ENCODE measurements at places on chromosomes 11 and 22.
A peak's percentile ranks its signal among the peaks of the same experiment; 100 is the strongest.

DNA sequence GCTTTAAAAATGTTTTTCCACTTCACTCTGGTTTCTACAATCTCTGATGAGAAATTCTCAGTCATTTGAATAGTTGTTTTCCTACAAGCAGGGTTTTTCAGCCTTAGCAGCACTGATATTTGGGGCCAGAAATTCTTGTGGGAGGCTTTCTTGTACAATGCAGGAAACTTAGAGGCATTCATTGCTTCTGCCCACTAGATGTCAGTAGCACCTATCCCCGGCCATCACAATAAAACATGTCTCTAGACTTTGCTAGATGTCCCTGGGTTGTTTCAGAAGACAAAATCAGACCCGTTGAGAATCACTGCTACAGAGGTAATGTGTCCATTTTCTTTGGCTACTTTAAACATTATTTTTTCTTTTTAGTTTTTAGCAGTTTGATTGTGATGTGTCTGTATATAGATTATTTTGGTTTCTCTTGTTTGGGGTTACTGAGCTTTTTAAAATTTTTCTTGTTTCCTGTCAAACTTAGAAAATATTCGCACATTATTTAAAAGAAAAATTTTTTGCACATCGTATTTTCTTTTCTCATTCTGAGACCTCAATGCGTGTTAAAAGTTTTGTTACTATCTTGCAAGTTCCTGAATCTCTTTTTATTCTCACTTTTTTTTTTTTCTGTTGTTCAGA, 60.8 kb upstream of the CCDC179 start:
- DNase-seq, result peak; percentile 73

GRCh38 chr11:44550123-44550522, 15.3 kb upstream of the CD82 start:
- DNase-seq, result no peak

- DNase-seq, result no peak
These were observed 23.3 kb downstream of the KIAA0930 start for GRCh38 chr22:45217345-45217744.

DNA sequence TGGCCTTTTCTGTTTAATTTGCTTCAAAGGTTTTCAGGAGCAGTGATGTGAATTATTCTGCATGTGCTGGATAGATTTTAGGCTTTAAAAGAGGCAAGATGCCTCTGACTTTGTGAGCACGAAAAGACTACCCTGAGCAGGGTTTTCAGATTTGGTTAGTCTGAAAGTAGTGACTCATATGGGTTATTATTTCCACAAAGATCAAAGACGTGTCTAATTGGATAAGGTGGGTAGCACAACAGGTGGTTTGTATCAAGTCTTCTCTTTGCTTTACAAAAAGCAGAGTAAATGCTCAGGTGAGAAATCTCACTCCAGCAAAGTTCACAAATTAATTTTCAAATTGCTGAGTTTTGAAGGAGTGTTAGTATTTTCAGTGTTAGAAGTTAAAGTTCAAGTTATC, 37.6 kb upstream of the DBX1 start:
- DNase-seq, result no peak

DNA sequence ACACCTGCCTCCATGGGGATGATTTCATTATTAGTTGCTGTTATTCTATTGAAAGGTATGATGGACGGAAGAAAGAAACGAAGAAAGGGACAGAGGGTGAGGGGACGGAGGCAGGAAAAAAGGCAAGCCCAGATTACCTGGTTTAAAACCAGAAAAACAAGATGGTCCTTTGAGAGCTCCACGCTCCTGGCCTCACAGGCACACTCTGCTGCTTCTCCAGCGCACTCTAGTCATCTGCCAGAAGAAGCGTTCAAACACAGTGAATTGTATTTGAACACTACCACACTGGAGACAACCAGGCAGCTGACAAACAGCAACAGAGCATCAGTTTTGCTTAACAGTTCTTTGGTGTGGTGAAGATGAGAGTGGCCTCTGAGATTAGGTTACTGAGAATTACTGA, 216.9 kb downstream of the CADM1 start:
- no peak for DNase-seq

- peak; percentile 59 for DNase-seq
These were observed 209.4 kb upstream of the NCAM1 start for GRCh38 chr11:112751772-112752171.

- no peak for DNase-seq
These were observed 116.9 kb upstream of the SNX19 start for GRCh38 chr11:131033151-131033651.

- DNase-seq, result no peak
These were observed 103.7 kb downstream of the VPREB1 start for GRCh38 chr22:22348127-22348814.

DNA sequence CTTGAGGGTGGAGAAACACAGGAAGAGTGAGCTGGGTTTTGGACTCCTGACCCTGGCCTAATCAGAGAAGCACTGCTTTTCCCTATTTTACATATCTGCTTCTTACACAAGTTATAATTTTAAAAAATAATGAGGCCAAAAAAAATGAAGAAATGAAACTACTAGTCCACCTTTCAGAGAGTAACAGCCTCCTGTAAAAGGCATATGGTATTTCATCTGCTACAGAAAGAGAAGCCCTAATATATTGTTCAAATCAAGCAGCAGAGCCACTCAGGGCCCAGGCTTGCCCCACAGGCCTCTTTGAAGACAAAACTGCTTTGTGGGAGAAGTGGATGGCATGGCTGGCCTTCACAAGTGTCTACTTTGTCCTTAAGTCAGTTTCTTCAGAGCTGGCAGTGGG, 10.0 kb downstream of the DIXDC1 start:
- no peak for DNase-seq

- no peak for DNase-seq
These were observed 1.0 kb downstream of the SFI1 start for GRCh38 chr22:31497148-31497938.

DNA sequence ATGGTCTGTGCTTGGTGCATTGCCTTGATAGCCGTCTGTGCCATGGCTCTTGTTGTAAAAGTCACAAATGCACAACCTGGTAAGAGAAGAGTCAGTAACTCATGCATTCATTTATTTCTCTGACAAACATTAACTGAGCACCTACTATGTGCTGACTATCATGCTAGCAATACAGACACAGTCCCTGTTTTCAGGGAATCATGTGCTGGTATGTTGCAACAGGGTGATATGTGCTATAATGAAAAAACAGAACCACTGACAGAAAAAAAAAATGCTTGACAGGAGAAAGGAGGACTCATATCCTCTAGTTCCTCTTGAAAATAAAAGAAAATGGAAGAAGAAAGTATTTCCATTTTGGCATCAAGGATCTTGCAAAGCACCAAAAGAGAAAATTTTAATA, 34.5 kb upstream of the RAPSN start:
- no peak for DNase-seq

DNA sequence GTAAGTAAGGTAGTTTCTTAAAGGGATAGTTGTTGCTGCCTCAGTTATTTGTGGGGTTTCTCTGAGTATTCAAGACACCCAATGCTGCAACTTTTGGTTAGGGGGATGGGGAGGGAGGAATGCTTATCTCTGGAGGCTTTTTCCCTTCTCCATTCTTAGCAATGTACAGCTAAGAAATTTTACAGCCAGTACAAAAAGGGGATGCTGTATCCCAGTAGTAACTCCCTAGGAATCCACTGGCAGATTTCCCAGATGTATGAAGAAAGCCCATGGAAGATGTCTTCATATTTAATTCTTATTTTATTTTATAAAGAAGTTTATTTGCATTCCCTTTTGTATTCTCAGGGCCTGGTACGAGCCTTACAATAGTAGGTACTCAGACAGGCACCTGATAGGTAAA, 154.8 kb downstream of the ENTHD1 start:
- no peak for DNase-seq

DNA sequence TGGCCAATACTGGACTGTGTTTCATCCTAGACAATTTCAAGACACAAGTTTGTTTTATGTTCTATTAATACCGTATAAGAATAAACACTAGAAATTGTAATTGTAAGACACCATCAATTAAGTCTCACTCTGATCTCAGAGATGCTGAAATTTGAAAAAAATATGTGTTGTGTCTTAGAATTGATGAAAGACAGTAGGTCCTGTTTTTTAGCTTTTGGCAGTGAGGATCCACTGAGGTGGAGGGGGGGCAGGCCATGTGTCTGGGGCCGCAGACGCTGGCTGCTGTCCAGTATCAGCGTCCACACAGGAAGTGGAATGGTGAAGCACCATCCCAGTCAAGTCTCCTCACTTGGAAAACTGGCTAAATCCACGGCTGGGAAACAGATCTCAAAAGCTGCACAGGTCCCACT, 22.5 kb upstream of the ALG8 start:
- peak; percentile 62 for DNase-seq

- DNase-seq, result no peak
These were observed 279.7 kb downstream of the TMEM135 start for GRCh38 chr11:87317441-87317840.

GRCh38 chr11:12741671-12742216, 67.5 kb downstream of the TEAD1 start:
- no peak for DNase-seq

DNA sequence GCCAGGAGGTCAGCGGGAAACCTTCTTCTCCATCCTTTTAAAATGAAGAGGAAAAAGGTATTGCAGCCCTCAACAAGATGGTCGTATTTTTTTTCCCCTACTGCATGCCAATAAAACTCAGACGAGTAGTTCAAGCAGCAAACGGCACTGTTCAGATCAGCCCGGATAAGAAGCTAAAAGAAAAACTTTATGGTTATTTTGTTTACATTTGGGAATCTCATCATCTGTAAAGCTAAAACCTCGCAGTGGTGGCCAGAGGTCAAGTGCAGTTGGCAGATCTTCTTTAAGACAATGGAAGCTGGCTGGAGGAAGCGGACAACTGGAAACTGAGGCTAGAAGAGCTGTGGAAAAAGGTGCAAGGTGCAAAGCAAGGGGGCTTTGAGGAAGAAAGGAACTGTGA, 31.0 kb upstream of the CHRM4 start:
- DNase-seq, result no peak

DNA sequence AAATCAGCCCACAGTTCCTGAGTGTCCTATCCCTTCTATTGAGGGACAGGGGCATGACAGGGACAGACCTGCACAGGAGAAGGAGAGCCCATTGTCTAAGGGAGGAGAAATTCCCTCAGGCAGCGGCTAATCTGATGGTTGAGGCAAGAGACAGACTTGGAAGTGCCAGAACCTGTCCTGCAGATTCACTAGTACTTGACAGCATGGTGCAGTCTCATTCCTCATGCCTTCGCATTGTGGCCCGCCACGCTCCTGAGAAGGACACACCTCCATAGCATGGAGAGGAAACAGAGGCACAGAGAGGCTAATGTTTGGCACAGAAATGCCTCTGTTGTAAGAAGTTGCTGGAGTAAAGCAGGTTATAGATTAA, 3.2 kb downstream of the P2RY6 start:
- no peak for DNase-seq

- DNase-seq, result no peak
These were observed 24.6 kb downstream of the SDHAF2 start for GRCh38 chr11:61454520-61454919.

DNA sequence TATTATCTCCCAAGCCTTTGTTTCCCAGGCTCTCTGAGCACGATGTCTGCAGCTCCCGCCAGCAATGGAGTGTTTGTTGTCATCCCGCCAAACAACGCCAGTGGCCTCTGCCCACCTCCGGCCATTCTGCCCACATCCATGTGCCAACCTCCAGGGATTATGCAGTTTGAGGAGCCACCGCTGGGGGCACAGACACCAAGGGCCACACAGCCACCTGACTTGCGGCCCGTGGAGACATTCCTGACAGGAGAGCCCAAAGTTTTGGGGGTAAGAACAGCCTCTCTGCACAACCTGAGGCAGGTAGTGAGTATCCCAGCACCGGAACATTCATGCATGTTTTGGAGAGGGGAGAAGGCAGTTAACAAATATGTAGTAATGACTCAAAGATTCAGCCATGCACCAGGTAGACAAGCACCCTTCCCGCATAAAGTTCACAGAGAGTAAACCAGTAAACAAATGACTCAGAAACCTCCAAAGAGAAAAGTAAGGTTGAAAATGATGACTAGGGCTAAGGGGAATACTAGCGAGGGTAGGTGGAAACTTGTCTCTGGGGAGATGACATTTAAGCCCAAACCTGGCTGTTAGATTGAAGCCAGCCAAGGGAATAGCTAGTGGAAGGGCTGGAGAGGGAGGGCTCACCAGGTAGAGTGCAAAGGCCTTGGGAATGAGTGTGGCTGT, 7.2 kb downstream of the MS4A15 start:
- no peak for DNase-seq

GRCh38 chr22:40420341-40421081, 50.1 kb downstream of the SGSM3 start:
- DNase-seq, result no peak

DNA sequence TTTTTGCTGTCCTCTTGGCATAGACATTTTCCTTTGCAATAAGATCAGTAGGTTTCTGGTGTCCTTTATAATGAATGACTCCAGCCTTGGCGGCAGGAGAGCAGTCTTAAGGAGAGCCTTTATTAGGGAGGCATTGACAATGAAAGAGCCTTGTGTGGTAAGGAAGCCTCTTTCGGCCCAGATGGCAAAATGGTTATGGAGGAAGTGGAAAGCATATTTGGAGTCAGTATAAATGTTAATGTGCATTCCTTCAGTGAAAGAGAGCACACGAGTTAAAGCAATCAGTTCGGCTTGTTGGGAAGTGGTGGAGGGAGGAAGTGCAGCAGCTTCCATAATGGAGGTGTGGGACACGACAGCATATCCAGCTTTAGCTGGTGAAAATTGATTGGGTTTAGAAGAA, 18.1 kb upstream of the ANO1 start:
- peak; percentile 87 for DNase-seq

GRCh38 chr11:32154275-32154674, 63.4 kb downstream of the RCN1 start:
- no peak for DNase-seq

- DNase-seq, result no peak
These were observed 12.2 kb downstream of the SHANK2 start for GRCh38 chr11:71240061-71240690.

- peak; percentile 54 for DNase-seq
These were observed 689 bp downstream of the RAB39A start for GRCh38 chr11:107928767-107929507.

- no peak for DNase-seq
These were observed at the start of gene TBX10 for GRCh38 chr11:67639438-67639859. Gene TBX10, minus strand, starts transcription at chr11:67639763. Its CDS starts 291 bp downstream, at chr11:67639472.

DNA sequence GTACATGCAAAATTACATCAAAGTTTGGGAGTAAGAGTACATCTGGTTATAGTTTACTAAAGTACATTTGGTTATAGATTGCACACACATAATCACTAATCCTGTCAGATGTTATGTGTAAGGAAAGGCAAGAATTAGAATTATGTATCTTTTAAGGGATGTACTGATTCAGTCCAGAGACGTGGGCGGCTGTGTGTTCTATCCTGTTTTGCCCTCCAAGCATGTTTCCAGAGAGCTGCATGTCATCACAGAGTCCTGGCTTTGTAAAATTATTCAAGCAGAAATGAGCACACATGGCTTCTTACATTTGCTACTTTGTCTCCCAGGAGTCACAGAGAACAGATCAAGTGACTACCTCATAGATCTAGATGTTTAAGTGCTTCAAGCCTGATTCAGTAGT, 33.2 kb upstream of the CEP126 start:
- DNase-seq, result peak; percentile 6

DNA sequence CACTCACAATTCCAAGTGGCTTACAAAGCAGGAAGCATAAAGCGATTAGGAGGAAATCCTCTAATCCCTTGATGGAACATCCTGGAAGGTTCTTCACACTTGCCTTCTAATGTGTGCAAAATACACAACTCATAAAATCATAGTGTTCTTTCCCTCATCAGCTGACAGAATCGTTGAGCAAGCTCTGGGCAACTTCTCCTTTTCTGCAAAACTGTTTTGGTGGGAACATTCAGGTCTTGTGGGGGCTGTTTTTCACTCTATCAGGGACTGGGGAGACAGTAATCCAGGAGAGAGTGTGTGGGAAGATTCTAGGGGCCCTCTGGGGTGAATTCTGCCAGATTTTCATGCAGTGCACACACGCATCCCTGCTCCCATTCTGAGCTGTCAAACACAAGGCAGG, 53.2 kb downstream of the IRAG1 start:
- DNase-seq, result peak; percentile 46

GRCh38 chr22:20156611-20157429, 6.0 kb upstream of the CCDC188 start:
- DNase-seq, result peak; percentile 84

Measured in muscle of leg (tissue), 16 donors.